OCI-M1 (cell line): ENCODE measurements at places on chromosomes 11 and 22.

GRCh38 chr22:29879753-29880152 is 3.2 kb upstream of the MTMR3 start:
- peak; percentile 27 for DNase-seq

DNA sequence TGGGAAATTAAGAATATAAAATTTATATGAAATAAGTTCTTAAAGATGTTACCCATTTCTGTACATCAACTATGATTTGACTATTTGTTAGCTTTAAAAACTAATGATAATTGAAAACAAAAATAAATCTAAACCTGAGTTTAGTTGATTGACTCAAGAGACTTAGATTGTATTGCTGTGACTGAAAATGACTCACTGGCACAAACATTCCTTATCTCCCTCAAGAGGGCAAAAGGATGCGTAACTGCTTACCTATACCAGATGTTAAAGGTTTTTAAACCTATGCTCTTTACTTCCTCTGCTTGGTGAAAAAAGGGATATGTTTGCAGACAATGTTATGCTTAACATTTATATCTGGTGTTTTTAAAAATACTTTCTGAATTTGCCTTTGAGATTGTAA is 30.3 kb downstream of the ATM start:
- no peak for DNase-seq

DNA sequence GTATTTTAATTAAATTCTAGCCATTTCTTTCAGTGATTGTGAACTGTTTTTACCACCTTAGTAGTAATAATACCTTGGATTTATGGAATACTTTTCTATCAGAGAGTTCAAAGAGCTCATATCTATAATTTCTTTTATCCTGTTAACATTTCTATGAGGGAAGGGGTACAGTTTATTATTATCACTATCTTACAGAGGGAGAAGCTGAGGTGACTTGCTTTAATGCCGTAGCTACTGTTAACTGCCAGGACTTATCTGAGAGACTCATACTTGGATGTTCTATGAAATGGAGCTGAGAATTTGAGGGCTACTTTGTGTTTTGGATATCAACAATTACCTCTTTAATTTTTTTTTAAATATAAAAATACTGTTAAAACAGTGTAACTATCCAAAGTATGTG is 3.3 kb downstream of the REXO2 start:
- DNase-seq: peak; percentile 72

DNA sequence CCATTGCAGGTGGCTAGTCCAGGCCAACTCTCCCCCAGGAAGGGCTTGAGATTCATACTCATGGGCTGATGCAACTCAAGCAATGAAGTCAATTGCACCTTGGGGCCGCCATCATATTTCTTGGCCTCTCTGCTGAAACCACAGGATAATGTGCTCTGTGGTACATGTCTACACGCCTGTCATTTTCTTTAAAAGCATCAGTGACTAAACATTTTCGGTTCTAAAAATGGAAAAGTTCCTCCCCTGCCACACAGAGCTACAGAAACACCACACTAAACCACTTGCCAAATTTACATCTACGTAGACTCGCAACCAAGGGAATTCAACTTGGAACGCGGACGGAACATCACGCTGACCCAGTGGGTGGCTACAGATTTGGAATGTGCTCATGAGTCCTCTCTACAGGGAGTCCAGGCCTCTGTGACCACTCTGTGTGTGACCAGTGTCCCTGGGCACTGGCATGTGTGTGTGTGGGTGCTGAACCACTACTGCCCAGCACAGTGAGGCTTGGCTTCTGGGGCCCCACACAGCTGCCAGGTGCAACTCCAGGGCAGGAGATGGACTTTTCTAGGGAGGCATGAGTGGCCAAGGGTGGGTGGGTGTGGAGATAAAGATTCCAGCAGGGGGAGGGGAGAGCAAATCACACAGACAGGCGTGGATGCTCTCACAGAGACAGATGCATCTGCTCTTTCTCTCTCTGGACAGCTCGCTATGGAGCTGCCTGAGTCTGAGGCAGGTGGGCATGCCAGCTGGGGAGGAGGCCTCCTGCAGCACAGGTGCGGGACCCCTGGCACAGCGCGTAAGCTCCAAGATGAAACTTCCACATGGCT is 261.9 kb downstream of the CTTN start:
- no peak for DNase-seq

DNA sequence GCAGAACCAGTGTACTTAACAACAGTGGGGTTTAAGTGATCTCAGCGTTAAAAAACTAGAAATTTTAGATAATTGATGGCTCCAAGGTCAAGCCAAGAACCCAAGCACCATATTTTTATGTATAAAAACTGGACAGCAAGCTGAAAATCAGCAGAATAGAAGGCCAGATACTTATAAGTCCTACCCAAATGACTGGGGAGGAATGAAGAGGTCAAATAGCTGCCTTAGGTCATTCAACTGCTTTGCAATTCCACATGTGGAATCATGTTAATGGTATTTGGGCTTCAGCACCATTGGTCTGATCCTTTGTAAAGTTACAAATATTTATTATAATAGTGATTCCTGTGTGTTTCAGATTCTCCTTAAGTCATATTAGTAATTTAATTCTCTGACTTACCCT is 108.4 kb downstream of the FAT3 start:
- DNase-seq: no peak

- no peak for DNase-seq
Measured at GRCh38 chr11:27864091-27864491, 163.8 kb upstream of the BDNF start.

DNA sequence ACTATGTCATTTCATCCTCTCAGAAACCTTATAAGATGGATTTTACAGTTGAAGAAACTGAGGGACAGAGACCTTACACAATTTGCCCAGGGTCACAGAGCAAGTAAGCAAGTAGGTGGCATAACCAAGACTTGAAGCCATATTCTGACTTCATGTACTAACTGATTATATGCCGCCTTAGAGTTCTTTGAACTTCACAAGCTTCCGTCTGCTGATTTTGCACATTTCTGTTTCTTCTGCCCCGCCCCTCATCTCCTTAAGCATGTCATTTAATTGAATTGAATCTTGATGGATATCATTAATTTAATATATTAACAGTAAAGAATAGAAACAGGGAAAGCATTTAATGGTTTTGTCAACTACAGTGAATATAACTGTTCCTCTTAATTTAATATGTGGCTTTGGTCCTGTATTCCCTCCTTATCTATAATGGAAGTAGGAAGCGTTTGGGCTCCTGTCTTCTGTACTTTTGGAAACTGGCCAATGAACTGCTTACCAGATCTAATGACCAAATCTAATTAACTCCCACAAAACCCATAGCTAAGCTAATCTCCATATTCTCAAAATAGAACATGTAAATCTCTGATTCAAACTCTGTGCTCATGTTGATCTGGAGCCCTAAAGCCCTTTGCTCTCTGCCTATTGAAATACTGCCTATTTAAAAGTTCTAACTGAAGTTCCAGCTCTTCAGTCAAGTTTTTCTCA is 30.4 kb downstream of the SIK2 start:
- no peak for DNase-seq

DNA sequence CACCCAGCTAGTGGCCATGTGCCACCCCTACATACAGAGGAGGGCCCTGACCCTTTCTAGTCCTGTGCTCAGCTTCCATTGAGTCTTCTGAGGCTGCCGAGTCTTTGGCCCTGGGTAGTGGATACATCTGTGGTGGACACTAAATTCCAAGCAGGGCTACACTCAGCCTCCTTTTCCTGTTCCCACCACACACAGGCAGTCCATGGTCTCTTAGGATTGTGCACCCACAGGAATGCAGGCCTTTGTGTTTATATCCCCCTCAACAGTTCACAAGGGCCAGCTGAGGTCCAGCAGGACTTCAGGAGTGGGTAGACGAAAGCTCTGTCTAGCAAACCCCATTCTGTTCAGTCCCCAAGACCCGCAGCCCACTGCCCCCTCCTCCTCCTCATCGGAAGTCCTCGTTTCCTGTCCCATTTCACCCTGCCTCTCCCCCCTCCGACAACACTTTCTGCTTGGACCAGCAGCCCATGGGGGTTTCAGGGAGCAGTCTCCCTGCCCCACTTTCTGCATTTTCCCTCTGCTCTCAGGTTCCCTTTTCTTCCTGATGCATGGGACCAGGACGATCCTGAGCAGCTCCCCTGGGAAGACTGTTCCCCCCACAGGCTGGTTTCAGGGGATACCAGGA is 91.8 kb downstream of the SWAP70 start:
- DNase-seq: no peak

GRCh38 chr11:67483831-67484665 is 1.2 kb downstream of the AIP start:
- peak; percentile 25 for DNase-seq

DNA sequence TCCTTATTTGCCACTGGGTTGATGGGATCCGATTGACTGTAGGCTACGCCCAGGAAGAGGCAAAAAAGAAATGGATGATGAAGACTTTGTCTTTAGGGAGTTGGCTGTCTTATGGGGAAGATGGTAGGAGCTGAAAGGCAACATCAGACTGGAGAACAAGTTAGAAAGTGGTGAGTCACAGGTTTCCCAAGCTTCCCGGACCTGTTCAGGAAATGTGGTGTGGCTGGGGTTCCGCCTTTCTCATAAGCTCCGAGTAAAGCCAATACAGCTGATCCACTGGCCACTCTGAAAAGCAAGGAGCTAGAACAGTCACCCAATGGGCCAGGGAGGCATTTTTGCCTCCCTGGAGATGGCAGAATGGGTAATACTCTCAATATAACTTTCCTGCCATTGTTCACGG is 194.5 kb downstream of the SNX19 start:
- DNase-seq: no peak

- no peak for DNase-seq
Measured at GRCh38 chr22:32583921-32584335, 109.3 kb downstream of the FBXO7 start.

- no peak for DNase-seq
Measured at GRCh38 chr11:130062026-130062425, 7.7 kb upstream of the APLP2 start.

- DNase-seq: no peak
Measured at GRCh38 chr11:78189174-78189724, 530 bp downstream of the USP35 start.

DNA sequence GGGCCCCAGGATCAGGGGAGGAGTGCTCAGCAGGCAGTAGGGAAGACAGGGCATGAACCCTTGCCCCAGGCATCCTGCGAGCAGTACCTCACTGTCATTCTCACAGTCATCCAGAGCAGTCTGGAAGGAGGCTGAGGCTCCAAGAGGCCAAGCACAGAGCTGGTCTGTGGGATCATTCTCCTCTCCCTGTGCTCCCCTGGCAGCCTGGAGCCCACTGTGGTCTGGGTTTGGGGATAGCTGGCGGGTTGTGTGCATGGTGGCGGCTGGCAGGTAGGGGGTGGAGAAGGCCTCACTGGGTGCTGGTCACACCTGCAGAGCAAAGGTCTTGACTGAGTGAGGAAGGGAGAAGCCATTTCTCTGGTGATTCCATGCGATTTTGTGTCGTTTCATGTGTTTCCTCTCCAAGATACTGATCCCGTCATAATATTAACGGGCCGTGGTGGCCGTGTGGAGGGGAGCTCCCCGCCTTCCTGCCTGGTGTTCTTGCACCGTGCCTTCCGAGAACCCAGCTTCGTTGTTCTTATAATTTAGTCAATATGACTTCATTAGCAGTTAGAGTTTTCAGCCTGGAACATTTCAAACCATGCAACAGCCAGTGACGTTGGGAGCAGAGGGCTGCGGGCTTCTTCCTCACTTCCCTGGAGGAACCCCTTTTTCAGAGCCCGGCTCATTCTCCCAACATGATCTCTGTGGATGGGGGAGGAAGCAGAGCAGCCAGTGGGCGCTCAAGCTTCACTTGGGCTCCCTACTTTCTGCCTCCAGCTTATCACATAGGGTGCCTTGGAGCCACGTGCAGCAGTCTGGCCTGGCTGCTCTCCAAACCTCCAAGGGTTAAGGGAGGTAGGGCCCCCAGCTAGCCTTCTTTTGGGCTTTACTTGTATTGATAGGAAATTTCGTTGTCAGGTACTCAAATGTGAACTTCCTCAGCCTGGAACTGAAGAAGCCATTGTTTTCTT is 20.8 kb upstream of the ADORA2A start:
- no peak for DNase-seq

GRCh38 chr11:3660960-3661359 is 10.2 kb downstream of the CHRNA10 start:
- DNase-seq: no peak

- peak; percentile 77 for DNase-seq
Measured at GRCh38 chr11:103648670-103649400, 387.6 kb upstream of the DDI1 start.

DNA sequence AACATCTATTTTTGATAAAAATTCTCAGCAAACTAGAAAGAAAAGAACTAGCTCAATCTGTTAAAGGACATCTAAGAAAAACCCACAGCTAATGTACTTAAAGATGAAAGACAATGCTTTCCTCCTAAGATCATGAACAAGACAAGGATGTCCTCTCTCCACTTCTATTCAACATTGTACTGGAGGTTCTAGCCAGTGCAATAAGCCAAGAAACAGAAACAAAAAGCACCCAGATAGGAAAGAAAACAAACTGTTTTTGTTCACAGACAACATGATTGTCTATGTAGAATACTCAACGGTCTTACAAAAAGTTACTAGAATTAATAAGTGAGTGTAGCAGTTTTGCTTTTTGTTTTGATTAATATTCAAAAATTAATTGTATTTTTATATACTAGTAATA is 7.8 kb downstream of the CD3D start:
- peak; percentile 36 for DNase-seq

GRCh38 chr11:68664141-68664540 is 20.2 kb upstream of the GAL start:
- no peak for DNase-seq

DNA sequence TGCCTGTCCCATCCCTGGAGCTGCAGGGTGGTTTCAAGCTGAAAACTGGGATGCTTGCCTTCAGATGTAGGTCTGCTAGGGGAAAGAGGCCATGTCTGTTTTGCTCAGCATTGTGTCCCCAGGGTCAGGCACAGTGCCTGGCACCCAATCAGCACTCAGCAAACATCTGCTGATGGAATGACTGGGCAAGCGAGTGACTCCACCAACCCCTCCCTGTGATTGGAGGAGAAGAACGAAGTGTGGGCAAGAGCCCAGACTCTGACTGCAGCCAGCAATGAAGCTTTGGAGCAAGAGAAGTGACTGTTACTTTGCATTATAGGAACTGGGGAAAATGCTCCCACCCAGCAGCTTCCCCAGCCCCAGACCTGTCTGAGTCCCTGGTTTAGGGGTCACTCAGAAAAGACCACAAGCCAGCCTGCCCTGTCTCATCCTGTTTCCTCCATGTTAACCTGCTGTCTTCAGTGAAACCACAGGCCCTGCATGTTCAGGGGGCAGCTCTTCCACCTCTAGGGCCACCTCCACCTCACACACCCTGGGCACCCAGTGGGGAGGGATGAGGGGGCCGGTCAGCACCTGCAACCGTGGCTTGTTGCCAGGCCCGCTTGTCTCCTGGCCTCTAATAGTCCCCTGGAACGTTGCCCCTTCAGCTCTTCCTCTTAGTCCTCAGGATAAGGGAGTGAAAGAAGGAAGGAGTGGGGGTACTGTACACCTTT is 147.4 kb downstream of the TRIM29 start:
- no peak for DNase-seq

DNA sequence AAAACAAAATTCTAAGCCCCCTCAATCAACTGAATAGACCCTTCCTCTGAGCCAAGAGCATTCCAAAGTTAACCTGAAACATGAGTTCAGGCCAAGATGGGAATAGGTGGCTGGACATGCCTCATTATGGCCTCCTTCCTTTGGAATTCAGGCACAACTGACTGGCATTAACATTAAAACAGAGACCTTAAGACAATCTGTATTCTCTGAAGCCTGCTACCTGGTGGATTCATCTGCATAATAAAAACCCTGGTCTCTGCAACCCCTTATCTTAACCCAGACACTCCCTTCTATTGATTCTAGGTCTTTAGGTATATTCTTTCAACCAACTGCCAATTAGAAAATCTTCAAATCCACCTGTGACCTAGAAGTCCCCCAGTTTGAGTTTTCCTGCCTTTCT is 66.3 kb downstream of the JRKL start:
- no peak for DNase-seq

- DNase-seq: peak; percentile 74
Measured at GRCh38 chr11:5476186-5476819, 12.2 kb upstream of the OR52D1 start.
